ENCODE measurements at places on chromosomes 7 and 10. TPM values are rescaled to one million over a fixed set of nuclear protein-coding genes. Genes with fewer than 3 reads are reported as not detected.

GBX1 gene
- total RNA-seq, result not detected

CUBN gene
- 3.3 TPM for total RNA-seq

HSPA12A gene
- total RNA-seq, result 9.0 TPM

SOSTDC1 gene
- total RNA-seq, result 0.15 TPM

UPP1 gene
- total RNA-seq, result 6.5 TPM

TET1 gene
- 4.7 TPM for total RNA-seq

ZNF239 gene
- total RNA-seq, result 5.5 TPM

UTF1 gene
- total RNA-seq, result not detected

PRPS1L1 gene
- total RNA-seq, result not detected

PTF1A gene
- total RNA-seq, result not detected

PCGF5 gene
- 22.5 TPM for total RNA-seq

GIMAP7 gene
- 0.15 TPM for total RNA-seq

ASB10 gene
- total RNA-seq, result not detected

CYP3A7 gene
- 0.33 TPM for total RNA-seq

PLEKHA8 gene
- total RNA-seq, result 13.4 TPM

CABCOCO1 gene
- total RNA-seq, result 1.7 TPM

LRMDA gene
- total RNA-seq, result 2.0 TPM

EBF3 gene
- total RNA-seq, result 16.5 TPM

NPSR1 gene
- total RNA-seq, result not detected

IGF2BP3 gene
- total RNA-seq, result 35.1 TPM

KAZALD1 gene
- 58.2 TPM for total RNA-seq

CCDC172 gene
- total RNA-seq, result not detected

FLNC gene
- total RNA-seq, result 462 TPM

WDR86 gene
- 3.8 TPM for total RNA-seq

CALU gene
- 1,135 TPM for total RNA-seq

NRCAM gene
- total RNA-seq, result 0.50 TPM

ARMC10 gene
- total RNA-seq, result 45.4 TPM

CRHR2 gene
- total RNA-seq, result not detected

FEZF1 gene
- total RNA-seq, result not detected

STK17A gene
- 79.7 TPM for total RNA-seq

CHN2 gene
- 0.29 TPM for total RNA-seq

All from smooth muscle cell of trachea (primary cell).